ENCODE measurements at places on chromosomes 3 and 15.

GRCh38 chr3:72129501-72130094 lies 344.6 kb upstream of the PROK2 start:
- DNase-seq, result no peak
- H3K36me3 ChIP-seq, result no peaks in the 10 kb centered on the region

DNA sequence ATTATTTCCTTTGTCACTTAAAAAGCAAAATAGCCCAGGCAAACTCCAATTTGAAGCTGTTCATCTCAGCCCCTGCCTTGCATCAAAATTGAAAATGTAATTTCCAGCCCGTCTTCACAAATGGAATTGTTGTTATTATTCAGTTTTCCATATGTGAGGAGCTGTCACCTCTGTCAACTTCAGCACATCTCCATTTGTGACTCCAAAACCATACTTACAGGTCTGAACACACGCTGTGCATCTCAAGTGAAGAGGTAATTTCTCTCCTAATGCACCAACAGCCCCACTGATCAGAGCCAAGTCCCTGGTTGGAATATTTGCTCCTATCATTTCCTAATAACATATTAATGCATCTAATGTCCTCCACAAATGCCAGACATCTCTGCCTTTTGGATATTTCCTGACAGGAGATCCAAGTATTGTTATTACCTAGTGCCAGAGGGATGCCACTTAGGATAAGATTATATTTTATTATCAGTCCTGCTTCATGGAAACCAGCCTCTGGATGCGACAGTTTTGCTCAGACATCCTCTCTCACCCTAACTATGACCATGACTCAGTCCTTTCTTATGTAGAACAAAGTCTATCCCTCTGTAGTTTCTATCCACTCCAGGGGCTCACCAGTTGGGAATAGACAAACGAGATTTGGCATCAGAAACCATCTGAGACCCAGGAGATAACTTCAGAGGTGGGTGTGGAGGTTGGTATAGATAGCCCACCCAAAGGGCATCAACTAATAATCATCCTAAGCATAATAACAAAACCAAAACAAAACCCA lies 379.8 kb downstream of the VPS13C start:
- H3K27me3 ChIP-seq, result no peaks in the 10 kb centered on the region
- H3K27ac ChIP-seq, result no peak overlapping the region
- no peak for DNase-seq
- no peak overlapping the region for H3K4me3 ChIP-seq

GRCh38 chr15:99906311-99906710 lies 173.1 kb upstream of the LYSMD4 start:
- peaks cover 5% of the 10 kb centered on the region for H3K4me1 ChIP-seq
- no peaks in the 10 kb centered on the region for H3K27me3 ChIP-seq
- no peak overlapping the region for H3K4me3 ChIP-seq
- no peak for DNase-seq
- no peaks in the 10 kb centered on the region for H3K36me3 ChIP-seq

- peaks cover 8% of the 10 kb centered on the region for H3K27me3 ChIP-seq
- H3K4me3 ChIP-seq, result no peak overlapping the region
- H3K27ac ChIP-seq, result no peak overlapping the region
- DNase-seq, result no peak
Measured at GRCh38 chr15:51313074-51313393, 25.4 kb downstream of the CYP19A1 start.

DNA sequence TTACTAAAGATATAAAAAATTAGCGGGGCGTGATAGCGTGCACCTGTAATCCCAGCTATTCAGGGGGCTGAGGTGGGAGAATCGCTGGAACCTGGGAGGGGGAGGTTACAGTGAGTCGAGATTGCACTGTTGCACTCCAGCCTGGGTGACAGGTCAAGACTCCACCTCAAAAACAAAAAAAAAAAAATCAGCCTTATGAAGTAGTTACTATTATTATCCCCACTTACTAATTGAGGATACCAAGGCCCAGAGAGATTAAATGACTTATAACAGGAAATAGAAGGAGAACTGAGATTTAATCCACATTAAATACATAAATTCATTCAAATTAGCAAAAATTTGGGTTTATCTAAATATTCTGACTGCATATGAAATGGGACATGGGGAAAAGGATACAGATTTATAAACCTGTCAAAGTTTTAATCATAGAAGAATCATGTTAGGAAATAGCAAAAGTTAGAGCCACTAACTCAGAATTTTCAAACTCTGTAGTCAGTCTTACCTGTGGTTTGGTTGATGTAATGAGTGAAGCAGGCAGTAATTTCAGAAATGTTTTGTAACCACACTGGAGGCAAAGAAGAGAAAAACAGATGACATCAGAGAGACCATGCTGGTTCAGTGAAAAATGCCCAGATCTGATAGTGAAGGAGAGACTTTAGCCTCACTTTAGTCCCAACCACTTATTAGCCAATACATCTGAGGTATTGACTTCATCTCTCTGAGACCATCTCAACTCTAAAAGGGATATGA lies 25.0 kb upstream of the ACAP2 start:
- H3K27me3 ChIP-seq, result peaks cover 3% of the 10 kb centered on the region
- peak overlapping the region; percentile 67 for H3K27ac ChIP-seq
- peak overlapping the region; percentile 3 for H3K4me3 ChIP-seq
- H3K4me1 ChIP-seq, result peaks cover 14% of the 10 kb centered on the region
- peaks cover 11% of the 10 kb centered on the region for H3K36me3 ChIP-seq
- peak; percentile 20 for DNase-seq

GRCh38 chr3:188700501-188700900 lies 471.3 kb upstream of the TPRG1 start:
- H3K4me1 ChIP-seq, result peaks cover 17% of the 10 kb centered on the region
- DNase-seq, result peak; percentile 47
- no peak overlapping the region for H3K4me3 ChIP-seq
- H3K27me3 ChIP-seq, result peaks cover 3% of the 10 kb centered on the region
- H3K36me3 ChIP-seq, result peaks cover 5% of the 10 kb centered on the region

DNA sequence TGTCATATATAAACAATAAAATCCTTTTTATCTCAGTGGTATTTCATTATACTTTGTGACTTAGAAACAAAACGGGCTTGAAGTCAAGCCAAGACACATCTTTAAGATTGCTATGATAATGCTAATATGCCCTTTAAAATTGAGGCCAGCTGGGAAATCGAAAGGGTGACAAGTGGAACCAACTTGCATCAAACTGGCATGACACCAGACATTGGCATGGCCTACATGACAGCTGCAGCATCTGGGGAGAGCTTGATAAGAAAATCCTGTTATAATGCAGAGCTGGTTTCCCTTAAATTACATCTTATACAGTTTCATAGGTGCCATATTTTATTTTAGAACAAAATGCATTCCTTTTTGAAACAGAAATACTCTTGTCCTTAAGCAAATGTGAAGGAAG lies 325.2 kb downstream of the ZBBX start:
- no peaks in the 10 kb centered on the region for H3K36me3 ChIP-seq
- no peak overlapping the region for H3K4me3 ChIP-seq
- H3K4me1 ChIP-seq, result no peaks in the 10 kb centered on the region
- no peaks in the 10 kb centered on the region for H3K27me3 ChIP-seq
- DNase-seq, result no peak
- no peak overlapping the region for H3K27ac ChIP-seq

DNA sequence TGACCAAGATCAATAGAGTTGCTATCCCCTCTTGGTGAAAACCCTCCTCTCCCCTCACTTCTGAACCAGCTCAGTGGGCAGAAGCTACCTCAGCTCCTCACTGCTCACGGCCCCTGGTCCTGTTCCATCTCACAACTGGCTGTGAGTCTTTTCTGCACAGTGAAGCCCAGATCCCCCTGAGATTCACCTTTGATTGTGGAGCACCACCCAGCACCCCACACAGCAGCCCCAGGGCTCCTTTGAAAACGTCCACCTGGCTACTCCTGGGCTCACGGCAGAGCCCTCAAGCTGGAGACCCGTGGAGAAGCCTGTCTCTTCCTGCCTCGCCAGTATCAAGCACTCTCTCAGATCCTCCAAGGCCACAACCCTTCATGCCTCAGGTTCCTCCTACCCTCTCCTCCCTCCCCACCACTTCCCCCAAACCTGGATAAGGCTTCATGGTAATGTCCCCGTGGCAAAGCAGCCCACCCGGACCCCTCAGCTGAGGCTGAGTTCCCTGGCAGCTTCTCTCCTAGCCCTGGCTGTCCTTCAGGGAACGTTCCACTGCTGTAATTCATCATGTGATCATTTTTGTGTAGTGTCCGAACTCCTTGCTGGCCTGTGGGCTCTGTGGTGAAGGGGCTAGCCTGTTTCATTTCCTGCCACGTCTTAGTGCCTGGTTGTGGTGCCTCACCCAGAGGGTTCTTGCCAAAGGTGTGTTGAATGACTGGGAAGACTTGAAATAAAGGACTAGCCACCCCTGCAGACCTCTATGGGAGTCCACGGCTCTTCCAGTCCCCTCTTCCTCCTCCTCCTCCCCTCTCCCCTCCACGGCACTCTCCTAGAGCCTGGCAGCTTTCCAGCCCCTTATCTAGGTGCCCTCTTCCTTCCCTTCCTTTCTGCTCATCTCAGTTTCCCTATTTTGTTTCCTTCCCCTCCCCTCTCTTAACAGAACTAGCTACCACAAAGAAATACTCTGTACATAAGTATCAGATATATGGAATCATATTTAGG lies 44.5 kb downstream of the KY start:
- no peaks in the 10 kb centered on the region for H3K36me3 ChIP-seq
- H3K4me1 ChIP-seq, result no peaks in the 10 kb centered on the region
- DNase-seq, result no peak
- no peak overlapping the region for H3K4me3 ChIP-seq

DNA sequence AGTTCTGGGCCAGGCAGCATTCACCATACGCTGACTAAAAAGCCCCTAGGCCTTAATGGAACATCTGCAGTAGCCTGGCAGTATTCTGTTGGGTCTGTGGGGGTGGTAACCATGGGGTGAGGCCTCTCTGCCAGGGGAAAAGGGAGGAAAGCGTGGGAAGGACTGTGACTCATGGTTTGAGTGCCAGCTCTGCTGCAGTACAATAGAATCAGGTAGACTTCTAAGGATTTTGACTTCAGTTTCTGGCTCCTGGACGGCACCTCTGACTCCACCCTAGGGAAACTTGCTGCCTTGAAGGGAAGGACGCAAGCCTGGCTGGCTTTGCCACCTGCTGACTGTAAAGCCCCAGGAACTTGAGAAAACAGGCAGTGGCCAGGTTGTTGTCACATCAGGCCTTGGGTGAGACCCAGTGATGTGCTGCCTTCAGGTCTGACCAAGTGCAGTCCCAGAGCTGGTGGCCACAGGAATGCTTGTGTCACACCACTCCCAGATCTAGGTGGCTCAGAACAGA lies 148.6 kb downstream of the SUCNR1 start:
- peaks cover 22% of the 10 kb centered on the region for H3K27me3 ChIP-seq
- H3K4me1 ChIP-seq, result no peaks in the 10 kb centered on the region
- no peak overlapping the region for H3K27ac ChIP-seq
- no peak overlapping the region for H3K4me3 ChIP-seq
- H3K36me3 ChIP-seq, result no peaks in the 10 kb centered on the region

- no peaks in the 10 kb centered on the region for H3K36me3 ChIP-seq
- no peak overlapping the region for H3K4me3 ChIP-seq
- no peaks in the 10 kb centered on the region for H3K4me1 ChIP-seq
- DNase-seq, result no peak
- H3K27ac ChIP-seq, result no peak overlapping the region
Measured at GRCh38 chr3:25113891-25114290, 314.2 kb upstream of the RARB start.

GRCh38 chr15:78127882-78128281 lies 3.4 kb downstream of the CIB2 start:
- no peaks in the 10 kb centered on the region for H3K36me3 ChIP-seq
- no peaks in the 10 kb centered on the region for H3K27me3 ChIP-seq
- peaks cover 16% of the 10 kb centered on the region for H3K4me1 ChIP-seq
- no peak overlapping the region for H3K4me3 ChIP-seq
- no peak for DNase-seq

- no peak for DNase-seq
- no peak overlapping the region for H3K4me3 ChIP-seq
- H3K36me3 ChIP-seq, result no peaks in the 10 kb centered on the region
- H3K4me1 ChIP-seq, result peaks cover 4% of the 10 kb centered on the region
Measured at GRCh38 chr3:157113832-157114505, 46.0 kb downstream of the CCNL1 start.

GRCh38 chr15:41013691-41014414 lies 60.6 kb downstream of the CHAC1 start:
- no peak overlapping the region for H3K4me3 ChIP-seq
- DNase-seq, result no peak
- peaks cover 22% of the 10 kb centered on the region for H3K36me3 ChIP-seq
- H3K4me1 ChIP-seq, result peaks cover 17% of the 10 kb centered on the region

GRCh38 chr3:46321461-46322104 lies 32.3 kb upstream of the CCR2 start:
- H3K36me3 ChIP-seq, result peaks cover 1% of the 10 kb centered on the region
- no peak overlapping the region for H3K27ac ChIP-seq
- H3K4me1 ChIP-seq, result no peaks in the 10 kb centered on the region
- no peak for DNase-seq
- peaks cover 63% of the 10 kb centered on the region for H3K27me3 ChIP-seq

DNA sequence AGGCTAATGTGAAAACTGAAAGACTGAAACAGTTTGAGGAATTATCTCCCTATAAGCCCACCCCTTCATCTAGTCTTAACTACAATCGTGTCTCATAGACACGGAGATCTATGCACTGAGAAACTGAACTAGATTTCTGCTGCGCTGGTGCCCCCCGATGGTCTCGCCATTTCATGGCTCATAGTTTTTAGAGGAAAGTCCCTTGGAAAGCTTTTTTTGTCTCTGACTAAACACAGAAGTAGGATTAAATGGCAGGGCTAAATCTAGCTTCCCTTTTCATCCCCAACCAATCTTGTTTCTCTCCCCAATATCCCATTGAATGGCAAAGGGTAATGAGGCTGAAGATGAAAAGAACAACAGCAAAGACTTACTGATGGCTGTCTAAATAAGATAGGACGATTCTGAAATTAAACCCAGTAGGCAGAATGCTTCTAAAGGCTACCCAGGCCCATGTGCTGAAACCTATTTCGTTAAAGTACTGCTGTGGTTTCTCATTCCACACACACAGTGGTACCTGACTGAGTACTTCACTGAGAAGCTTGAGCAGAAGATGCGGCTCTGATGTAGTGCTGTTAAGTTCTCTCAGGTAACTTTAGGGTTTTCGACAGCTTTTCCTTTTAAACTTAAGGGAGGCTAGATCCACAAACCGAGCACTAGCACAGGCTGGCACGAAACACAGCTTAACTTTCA lies 142.7 kb downstream of the GADL1 start:
- no peak overlapping the region for H3K4me3 ChIP-seq
- no peak overlapping the region for H3K27ac ChIP-seq
- H3K27me3 ChIP-seq, result no peaks in the 10 kb centered on the region
- no peaks in the 10 kb centered on the region for H3K36me3 ChIP-seq

DNA sequence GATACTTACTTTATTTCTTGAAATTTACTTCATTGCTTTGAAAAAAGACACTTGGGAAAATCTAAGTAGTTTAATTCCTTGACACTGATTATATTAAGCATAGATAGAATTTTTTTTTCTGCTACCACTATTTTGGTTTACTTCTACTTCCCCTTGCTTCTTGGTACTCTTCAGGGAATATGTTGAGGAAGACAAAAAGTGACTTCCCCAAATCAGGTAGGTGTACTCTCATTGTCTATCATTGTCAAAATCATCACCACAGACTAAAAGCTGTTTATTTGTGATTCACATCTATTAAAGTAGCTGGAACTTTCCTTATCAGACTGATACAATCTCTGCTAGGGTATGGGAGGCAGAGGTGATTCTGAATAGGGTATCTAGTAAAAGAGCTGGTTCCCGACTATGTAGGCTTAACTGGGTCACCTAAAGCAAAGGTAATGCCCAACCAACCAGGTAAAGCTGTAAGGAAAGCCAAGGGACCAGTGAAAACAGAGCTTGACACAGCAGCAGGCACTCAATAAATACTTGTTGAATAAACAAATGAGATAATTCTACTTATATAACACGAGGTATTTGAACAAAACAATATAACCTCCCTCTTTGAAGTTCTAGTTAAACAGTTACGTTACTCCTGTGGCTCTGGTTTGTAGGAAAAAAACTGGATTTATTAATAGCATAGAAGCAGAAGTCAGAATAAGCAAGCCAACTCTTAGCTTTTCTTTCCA lies 346.9 kb downstream of the PLCL2 start:
- H3K27ac ChIP-seq, result no peak overlapping the region
- H3K36me3 ChIP-seq, result no peaks in the 10 kb centered on the region
- no peaks in the 10 kb centered on the region for H3K27me3 ChIP-seq
- no peak for DNase-seq

Data from T-helper 2 cell treated with Interferon-gamma antibody and Interleukin-4, amounts not matched to agents 5 μg/mL and 100 μg/mL, for 36 hours (primary cell).